ENCODE measurements at places on chromosomes 2 and 18. TPM values are rescaled to one million over a fixed set of nuclear protein-coding genes. Genes with fewer than 3 reads are reported as not detected.
A peak's percentile ranks its signal among the peaks of the same experiment; 100 is the strongest.

CUL3 gene
- 63.4 TPM for total RNA-seq

DNA sequence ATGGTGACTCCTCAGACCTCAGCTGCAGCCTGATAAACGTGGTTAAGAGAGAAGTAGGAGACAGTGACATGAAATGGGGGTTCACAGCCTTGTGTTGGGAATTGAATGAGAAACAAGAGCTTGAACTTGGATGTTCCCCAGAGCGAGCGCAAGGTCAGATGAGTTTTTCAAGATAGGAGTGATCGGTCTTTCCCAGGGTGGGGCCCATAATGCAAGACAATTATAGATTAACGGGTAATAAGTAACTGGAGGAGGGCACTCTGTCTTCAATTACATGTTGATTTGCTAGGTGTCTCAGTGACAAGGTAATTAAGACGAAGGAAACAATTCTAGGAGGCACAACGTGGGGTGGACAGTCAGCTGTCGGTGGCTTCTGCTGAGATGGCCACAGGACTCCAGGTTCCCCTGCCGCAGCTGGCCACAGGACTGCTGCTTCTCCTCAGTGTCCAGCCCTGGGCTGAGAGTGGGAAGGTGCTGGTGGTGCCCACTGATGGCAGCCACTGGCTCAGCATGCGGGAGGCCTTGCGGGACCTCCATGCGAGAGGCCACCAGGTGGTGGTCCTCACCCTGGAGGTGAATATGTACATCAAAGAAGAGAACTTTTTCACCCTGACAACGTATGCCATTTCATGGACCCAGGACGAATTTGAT lies at the start of gene UGT1A5:
TSS of gene UGT1A5 (plus strand) at position 297 of the 651 bp plus-strand sequence. CDS start at position 382, 85 bp downstream.
- no peak within 1 kb of the TSS for H3K27ac ChIP-seq
- H3K36me3 ChIP-seq, result no peaks in the 10 kb centered on the region
- H3K27me3 ChIP-seq, result peaks cover 4% of the 10 kb centered on the region
- H3K4me3 ChIP-seq, result no peak within 1 kb of the TSS

DNA sequence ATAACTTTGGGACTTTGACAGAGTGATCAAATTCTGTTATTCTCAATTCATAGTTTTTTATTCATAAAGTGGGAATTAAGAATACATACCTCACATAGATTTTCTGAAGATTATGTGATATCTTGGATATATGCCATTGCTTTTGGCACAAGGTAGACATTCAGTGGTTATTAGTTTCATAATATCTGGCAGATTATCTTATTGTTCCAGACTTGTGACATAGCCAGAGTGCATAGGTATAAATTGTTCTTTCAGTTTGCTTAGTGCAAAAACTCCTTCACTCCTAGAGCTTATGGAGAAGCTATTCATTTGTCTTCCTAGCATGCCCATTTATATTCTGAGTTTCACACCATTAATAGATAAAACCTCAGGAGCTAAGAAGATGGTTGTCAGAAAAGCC lies 222.0 kb downstream of the KCNE4 start:
- H3K27me3 ChIP-seq, result no peaks in the 10 kb centered on the region
- H3K4me3 ChIP-seq, result no peak overlapping the region
- no peak overlapping the region for H3K27ac ChIP-seq
- H3K36me3 ChIP-seq, result no peaks in the 10 kb centered on the region
- no peak for DNase-seq

- no peaks in the 10 kb centered on the region for H3K4me1 ChIP-seq
- H3K36me3 ChIP-seq, result no peaks in the 10 kb centered on the region
- no peak overlapping the region for H3K4me3 ChIP-seq
- H3K27ac ChIP-seq, result no peak overlapping the region
- no peak for DNase-seq
Measured at GRCh38 chr18:49698525-49699025, 114.8 kb downstream of the ACAA2 start.

DNA sequence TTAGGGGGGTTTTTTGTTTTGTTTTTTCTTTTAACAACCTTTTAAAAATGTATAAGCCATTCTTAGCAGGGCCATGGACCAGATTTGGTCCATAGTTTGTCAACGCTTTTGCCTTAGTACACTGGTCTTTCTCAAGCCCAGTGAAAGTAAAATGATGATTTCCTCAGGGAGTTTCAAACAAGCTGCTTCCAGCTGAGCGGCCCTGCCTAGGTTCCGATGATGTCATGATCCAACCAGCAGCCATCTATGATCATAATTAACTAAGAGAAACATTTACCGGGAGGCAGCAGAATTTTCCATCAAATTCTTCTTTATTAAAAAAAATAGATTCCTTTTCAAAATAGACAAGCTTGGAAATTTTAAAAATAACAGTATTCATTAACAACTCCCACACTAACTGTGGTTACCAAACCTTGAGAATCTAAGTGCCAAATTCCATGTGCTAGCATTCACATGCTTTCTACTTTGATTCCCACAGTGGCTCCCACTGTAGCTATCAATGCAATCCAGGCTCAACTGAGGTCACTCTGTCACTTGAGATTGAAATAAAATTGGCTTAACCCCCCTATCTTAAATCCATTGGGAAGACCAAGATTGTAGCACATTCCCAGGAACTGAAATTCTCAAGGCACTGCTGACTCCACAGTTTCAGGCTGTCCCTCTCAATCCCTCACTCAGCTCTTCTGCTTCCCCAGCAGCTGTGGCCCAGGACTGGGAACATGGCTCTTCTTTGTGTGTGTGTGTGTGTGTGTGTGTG lies 148.9 kb downstream of the RNF152 start:
- no peaks in the 10 kb centered on the region for H3K36me3 ChIP-seq
- H3K27ac ChIP-seq, result no peak overlapping the region
- peak; percentile 52 for DNase-seq
- H3K4me3 ChIP-seq, result no peak overlapping the region

TRIM43 gene
- not detected for total RNA-seq

- H3K36me3 ChIP-seq, result no peaks in the 10 kb centered on the region
- no peak overlapping the region for H3K27ac ChIP-seq
- no peak overlapping the region for H3K4me3 ChIP-seq
Measured at GRCh38 chr2:144663207-144663606, 143.3 kb upstream of the ZEB2 start.

GRCh38 chr2:128037649-128038048 lies 9.8 kb upstream of the SAP130 start:
- no peaks in the 10 kb centered on the region for H3K4me1 ChIP-seq
- H3K4me3 ChIP-seq, result no peak overlapping the region

COX7A2L gene
- 270 TPM for total RNA-seq

ERICH2 gene
- 3.1 TPM for total RNA-seq

GRCh38 chr2:133054297-133054696 lies 384.3 kb upstream of the LYPD1 start:
- H3K4me1 ChIP-seq, result no peaks in the 10 kb centered on the region
- DNase-seq, result peak; percentile 87
- H3K27me3 ChIP-seq, result no peaks in the 10 kb centered on the region
- no peaks in the 10 kb centered on the region for H3K36me3 ChIP-seq
- H3K27ac ChIP-seq, result no peak overlapping the region
- no peak overlapping the region for H3K4me3 ChIP-seq

GRCh38 chr2:119218478-119219064 lies 5.1 kb upstream of the STEAP3 start:
- H3K4me1 ChIP-seq, result no peaks in the 10 kb centered on the region
- H3K4me3 ChIP-seq, result no peak overlapping the region
- H3K27me3 ChIP-seq, result no peaks in the 10 kb centered on the region
- no peak overlapping the region for H3K27ac ChIP-seq
- DNase-seq, result peak; percentile 51

DNA sequence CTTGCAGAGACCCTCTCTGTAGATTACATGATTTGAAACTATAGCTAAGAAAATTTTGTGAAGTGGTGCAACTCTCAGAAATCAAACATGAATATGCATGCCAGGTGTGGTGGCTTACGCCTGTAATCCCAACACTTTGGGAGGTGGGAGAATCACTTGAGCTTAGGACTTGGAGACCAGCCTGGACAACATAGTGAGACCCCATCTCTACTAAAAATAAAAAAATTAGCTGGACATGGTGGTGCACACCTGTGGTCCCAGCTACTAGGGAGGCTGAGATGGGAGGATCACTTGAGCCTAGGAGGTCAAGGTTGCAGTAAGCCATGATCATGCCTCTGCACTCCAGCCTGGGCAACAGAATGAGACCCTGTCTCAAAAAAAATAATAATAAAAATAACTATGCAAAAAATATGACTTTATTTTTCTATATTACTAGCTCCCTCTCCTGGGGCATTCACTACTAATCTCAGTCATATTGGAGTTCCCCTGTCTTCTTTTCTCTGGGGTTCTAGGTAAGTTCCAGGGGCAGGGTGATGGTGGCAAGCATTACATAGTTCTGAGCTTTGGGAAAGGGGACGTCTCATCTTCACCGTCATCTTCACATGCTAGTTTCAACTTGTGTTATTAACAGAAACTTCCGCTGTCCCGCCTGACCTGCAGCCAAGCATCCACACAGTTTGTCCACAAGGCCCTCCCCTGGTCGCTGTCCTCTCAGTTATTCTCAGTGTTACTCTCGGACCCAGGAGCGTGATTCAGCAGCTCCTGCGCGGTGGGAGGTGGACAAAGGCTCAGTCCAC lies 96.8 kb upstream of the MBOAT2 start:
- H3K27ac ChIP-seq, result no peak overlapping the region
- H3K36me3 ChIP-seq, result no peaks in the 10 kb centered on the region
- H3K27me3 ChIP-seq, result no peaks in the 10 kb centered on the region
- DNase-seq, result no peak
- peaks cover 18% of the 10 kb centered on the region for H3K4me1 ChIP-seq
- no peak overlapping the region for H3K4me3 ChIP-seq

- no peaks in the 10 kb centered on the region for H3K4me1 ChIP-seq
- H3K4me3 ChIP-seq, result no peak overlapping the region
- peaks cover 10% of the 10 kb centered on the region for H3K27me3 ChIP-seq
Measured at GRCh38 chr2:64504774-64505720, 19.1 kb upstream of the AFTPH start.

LRP2 gene
- total RNA-seq, result under 0.01 TPM

- no peak overlapping the region for H3K4me3 ChIP-seq
- no peaks in the 10 kb centered on the region for H3K36me3 ChIP-seq
- H3K27me3 ChIP-seq, result no peaks in the 10 kb centered on the region
- DNase-seq, result no peak
Measured at GRCh38 chr2:242069018-242069417, 199.5 kb downstream of the RTP5 start.

- no peaks in the 10 kb centered on the region for H3K4me1 ChIP-seq
- no peak for DNase-seq
- no peak overlapping the region for H3K27ac ChIP-seq
- no peaks in the 10 kb centered on the region for H3K36me3 ChIP-seq
Measured at GRCh38 chr2:239022437-239023260, 174.8 kb downstream of the TWIST2 start.

DNA sequence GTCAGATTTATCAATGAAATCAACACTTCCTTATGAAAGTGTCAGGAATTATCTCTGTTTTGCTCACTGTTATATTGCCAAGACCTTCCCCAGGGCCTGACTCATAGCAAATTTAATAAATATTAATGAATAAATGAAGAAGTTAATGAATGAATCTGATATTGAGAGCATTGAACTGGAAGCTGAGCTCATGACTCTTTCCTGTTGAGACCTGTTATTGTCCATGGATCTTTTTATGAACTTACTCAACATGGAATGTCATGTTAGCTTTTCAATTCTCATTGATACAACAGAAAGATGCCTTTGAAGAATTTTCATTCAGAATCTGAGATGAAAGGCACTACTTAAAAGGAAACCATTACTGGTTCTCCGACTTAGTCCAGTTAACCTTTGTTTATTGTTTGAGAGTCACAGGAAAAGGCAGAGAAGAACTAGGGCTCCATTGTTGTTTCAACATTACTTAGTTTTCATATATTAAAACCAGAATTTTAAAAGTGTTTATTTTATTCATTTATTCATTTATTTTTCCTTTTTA lies 90.4 kb upstream of the UNC80 start:
- DNase-seq, result no peak
- H3K4me3 ChIP-seq, result no peak overlapping the region
- no peaks in the 10 kb centered on the region for H3K36me3 ChIP-seq
- H3K27me3 ChIP-seq, result no peaks in the 10 kb centered on the region

DNA sequence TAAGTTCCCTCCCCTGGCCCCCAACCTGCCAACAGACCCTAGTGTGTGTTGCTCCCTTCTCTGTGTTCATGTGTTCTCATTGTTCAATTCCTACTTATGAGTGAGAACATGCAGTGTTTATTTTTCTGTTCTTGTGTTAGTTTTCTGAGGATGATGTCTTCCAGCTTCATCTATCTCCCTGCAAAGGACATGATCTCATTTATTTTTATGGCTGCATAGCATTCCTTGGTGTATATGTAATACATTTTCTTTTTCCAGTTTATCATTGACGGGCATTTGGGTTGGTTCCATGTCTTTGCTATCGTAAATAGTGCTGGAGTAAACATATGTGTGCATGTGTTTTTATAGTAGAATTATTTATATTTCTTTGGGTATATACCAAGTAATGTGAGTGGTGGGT lies 602.2 kb downstream of the DSC3 start:
- no peak overlapping the region for H3K4me3 ChIP-seq
- no peak overlapping the region for H3K27ac ChIP-seq
- H3K27me3 ChIP-seq, result no peaks in the 10 kb centered on the region
- H3K36me3 ChIP-seq, result no peaks in the 10 kb centered on the region
- no peaks in the 10 kb centered on the region for H3K4me1 ChIP-seq

DNA sequence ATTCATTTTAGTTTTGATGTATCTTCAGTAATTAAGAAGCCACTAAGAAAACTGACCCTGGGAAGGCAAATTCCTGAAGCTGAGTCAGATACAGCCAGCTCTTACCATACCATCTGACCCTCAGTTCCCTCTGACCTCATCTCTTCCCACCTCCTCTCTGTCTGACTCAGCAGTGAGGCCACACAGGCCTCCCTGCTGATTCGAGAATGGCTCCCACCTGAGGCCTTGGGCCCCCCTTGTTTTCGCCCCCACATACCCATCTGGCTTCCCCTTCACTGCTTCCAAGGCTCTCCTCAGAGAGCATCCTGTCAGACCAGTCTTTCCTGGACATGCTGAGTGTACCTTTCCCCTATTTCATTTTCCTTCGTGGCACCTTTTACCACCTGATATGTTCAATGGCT lies 71.0 kb upstream of the CYP1B1 start:
- peak; percentile 99 for DNase-seq
- H3K4me1 ChIP-seq, result peaks cover 12% of the 10 kb centered on the region
- peak overlapping the region; percentile 98 for H3K27ac ChIP-seq

Measured in fibroblast of lung (primary cell).